ENCODE measurements at places on chromosomes 3 and 15.

DNA sequence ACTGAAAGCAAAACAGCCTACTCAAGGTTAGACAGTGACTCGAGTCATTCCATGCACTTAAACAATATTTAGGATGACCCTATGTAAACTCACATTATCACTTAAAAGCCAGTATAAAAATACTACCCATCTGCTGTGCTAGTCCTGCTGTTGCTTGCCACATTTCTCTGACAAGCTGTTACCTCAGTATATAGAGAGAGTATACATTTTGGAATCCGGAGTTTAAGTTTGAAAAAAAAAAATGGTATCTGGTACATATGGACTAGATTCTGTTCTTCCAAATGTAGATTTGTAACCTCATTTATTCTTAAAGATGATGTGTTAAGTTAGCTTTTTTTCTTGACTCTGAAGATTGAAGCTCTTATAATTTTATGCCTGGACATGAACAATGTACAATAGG lies 503.8 kb upstream of the TPRG1 start:
- no peak for DNase-seq

DNA sequence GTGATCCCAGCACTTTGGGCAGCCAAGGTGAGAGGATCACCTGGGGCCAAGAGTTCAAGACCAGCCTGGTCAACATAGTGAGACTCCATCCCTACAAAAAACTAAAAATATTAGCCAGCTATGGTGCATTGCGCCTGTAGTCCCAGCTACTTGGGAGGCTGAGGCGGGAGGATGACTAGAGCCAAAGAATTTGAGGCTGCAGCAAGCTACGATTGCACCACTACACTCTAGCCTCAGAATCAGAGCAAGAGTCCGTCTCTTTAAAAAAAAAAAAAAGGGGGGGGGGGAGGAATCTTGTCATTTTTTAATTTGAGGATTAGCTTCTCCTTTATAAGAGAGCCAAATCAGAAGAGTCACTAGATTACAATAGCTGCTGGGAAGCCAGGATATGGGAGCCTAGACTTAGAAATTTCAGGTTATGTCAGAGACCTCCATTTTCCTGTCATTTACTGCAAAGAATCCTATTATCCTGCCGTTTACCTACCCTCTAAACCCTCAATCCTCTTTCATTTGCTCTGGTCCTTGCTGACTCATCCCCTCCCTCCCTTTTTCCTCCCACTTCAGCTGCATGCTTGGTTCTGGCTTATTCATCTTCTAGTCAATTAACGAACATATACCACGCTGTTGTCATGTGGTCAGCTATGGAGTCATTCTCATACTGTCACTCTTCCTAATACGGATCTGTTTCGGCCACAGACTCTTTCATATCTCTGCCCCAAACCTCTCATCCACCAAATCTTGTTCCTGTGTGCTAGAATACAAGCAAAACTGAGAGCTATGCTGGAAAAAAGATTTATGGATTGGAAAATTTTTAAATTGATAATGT lies 83.8 kb upstream of the PPIB start:
- DNase-seq, result no peak

DNA sequence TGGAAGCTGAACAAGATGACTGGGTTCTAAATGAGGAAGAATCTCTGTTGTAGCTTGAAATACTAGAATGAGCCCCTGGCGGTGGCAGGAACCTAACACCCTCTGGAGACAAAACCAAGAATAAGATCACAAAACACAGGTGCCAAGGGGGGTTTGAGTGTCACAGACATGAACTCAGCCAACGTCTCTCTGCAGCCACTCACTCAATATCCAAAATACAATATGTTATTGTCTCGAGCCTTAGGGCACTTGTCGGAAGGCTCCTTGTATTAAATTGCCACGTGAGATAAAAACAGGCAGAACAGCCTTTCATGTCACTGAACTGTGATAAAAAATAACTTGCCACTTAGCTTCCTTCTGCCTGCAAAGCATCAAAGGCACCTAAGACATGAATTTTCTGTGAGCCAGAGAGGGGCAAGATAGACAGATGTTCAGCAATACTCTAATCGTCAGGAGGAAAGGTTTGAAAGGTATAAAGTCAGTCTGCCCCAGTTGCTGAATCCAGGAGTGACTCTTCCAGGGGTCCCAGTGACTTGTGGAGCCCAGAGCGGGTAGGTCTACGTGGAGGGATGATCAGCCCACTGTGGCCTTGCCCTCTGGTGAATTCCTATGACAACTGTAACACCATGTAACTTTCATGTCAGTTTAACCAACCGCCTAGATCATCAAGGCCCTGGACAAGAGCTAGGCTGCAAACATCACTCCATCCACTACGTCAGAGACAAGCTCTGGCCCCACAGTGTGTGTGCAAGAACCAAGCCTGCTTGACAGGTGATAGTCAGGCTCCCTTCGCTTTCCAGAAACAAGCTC lies 165.2 kb downstream of the OSBPL10 start:
- DNase-seq, result no peak

DNA sequence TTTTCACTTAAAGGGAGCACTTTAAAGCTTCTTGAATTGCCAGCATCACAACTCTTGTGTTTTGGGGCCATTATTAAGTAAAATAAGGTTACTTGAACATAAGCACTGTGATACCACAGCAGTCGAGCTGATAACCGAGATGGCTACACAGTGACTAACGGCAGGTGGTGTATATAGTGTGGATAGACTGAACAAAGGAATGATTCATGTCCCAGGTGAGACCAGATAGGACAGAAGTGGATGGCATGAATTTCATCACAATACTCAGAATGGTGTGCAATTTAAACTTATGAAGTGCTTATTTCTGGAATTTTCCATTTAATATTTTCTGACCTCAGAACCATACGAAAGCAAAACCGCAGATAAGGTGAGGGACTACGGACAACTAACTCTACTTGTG lies 40.2 kb downstream of the PBRM1 start:
- DNase-seq, result no peak
